ENCODE measurements at places on chromosomes 6 and 20.

GRCh38 chr6:170253910-170254269 lies 37.0 kb downstream of the DLL1 start:
- no peak for DNase-seq

DNA sequence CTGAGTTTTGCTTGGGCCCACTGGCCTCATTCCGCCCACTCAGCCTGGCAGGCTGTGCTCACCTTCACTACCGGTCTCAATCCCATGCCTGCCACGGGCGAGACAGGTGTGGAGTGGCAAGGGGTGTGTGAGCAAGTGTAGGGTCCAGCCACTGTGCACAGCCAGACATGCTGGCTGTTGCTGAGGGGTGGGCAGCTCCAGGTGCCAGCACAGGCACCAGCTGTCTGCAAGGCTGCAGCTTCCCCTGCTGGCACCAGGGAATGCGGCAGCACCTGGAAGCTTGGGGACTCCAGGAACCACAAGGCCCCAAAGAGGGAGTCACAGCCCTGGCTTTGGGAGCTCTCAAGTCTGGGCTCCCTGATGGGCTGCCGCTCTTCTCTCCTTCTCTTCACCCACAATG lies 372.7 kb downstream of the CBLN4 start:
- no peak for DNase-seq

DNA sequence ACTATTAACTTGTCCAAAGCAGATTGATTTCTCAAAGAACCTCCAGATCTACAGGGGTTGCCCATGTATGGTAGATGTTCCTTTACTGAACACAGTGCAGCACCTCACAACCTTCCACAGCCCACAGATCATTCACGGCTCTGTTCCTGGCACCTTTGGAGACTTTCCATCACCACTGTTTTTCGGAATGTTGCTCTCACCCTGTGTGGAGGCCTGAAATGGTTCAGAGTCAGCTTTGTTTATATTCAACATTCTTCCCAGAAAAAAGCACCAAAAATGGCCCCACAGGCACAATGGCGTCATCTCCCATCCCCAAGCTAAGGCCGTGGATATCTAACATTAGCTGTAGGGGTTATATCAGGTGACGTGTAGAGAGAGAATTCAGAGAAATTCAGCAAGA lies 74.7 kb downstream of the DHX35 start:
- DNase-seq = no peak

DNA sequence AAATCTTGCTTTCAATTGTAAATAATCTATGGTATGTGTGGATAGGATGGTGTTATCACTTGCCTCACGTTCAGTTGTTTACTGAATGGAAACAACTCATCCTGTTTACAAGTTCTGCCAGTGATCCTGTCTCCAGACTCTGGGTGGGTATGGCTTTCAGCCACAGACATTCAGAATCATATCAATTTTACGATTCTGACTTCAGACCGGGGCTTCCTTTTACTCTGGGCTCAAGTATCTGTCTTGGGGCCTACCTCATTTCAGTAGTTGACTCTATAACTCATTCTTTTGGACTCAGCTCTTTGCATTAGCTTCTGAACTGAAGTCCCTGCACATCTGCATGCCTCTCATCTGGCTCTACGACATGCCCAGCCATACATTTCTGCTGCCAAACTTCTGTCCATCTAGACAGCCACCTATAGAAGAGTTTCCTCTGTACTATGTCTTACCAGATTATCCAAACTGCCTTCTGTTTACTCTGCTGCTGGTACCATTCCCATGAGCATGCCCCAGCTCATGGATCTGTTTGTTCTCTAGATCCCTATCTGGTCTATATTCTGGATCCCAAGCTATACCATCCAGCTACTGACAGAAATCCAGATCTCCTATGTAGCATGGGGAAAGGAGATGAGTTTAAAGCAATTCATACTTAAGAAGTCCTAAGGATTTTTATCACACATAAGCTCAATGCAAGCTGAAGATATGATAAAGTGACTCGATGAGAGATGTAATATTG lies 34.3 kb downstream of the FYN start:
- no peak for DNase-seq

DNA sequence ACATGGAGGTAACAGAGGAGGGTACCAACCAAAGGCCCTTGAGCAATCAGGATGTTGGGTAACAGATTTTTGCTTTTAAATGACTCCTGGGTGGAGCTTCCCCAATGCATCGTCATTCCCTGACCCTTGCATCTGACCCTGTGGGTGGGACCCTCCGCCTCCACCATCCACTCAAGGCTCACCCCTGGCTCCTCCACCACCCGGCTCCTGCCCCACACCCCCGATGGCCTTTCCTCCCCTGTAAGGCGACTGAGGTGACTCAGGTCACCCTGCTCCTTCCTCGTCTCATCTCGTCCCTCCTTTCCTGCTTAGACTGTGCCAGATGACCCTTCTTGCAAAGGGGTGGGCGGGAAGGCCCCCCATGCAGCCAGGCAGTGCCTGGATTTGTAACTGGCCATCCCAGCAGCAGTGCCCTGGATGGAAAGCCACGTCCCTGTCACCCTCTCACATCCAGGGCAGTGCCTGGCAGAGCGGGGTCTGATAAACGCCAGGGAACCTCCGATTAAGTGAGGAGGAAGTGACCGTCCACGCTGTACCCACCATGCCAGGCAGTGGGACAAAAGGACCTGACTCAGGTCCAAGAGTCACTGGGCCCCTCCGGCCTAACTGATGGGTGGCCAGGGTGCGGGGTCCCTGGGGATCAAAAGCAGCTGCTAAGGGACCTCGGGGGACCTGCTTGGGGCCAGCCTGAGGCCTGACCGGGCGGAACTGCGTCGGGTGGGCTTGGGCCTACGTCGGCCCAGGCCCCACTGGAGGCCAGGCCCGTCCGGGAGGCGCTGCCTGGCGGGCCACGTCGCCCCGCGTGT lies 624 bp upstream of the NPEPL1 start:
- peak; percentile 63 for DNase-seq

- DNase-seq = no peak
Observed at GRCh38 chr6:21476112-21476511, 117.4 kb upstream of the SOX4 start.

DNA sequence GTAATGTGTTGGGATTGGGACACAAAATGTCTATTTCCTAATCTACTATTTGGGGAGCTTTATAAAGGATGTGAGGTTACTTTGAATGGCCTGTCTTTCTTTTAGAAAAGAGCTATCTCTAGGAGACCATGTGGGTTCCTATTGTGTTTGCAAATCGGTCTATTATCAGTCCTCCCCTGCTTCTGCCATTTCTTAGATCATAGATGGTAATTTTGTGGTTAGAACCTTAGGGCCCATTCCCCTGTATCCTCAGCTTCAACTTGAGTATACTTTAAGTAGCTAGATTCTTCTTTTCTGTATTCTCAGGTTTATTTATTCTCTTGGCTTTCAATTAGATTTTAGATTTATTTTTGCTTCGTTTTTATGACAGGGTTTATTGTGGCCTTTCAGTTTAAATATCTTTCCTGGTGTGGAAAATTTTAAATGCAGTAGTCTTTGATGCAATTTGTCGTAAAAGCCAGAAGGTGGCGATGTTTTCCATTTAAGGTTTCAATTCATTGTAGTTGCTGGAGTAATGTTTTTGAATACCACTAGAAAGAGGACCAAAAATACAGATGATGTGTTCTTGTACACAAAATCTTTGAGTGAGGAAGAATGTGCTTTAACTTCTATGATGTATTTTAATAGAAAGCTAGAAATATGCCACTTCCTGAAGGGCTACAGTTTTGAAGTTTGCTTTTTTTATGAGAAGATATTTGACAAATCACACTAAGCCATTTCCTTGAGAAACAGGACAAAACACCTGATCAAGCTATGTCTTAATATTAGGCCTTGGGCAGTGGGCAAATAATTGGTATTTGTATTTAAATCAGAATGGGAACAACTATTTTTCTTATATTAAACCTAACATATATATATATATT lies 20.3 kb downstream of the TBPL1 start:
- peak; percentile 73 for DNase-seq

DNA sequence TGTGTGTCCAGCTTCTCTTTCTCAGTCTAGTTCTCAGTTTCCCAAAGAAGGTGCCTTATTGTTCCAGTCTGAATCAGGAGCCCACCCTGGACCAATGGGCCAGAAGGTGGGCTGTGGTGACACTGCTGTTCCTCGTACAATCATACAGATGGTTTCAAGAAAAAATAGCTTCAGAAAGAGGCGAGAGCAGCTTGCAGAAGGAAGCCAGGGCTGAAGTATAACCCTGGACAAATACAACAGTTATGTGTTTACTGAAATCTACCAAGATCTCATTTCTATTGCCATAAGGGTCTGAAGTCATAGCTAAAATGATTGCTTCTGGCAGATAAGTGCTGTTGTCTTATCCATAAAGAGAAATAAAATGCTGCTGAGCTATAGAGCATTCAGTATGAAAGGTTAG lies 75.4 kb downstream of the PFDN4 start:
- no peak for DNase-seq

GRCh38 chr6:170296423-170296745 lies 5.5 kb upstream of the DLL1 start:
- DNase-seq = no peak

DNA sequence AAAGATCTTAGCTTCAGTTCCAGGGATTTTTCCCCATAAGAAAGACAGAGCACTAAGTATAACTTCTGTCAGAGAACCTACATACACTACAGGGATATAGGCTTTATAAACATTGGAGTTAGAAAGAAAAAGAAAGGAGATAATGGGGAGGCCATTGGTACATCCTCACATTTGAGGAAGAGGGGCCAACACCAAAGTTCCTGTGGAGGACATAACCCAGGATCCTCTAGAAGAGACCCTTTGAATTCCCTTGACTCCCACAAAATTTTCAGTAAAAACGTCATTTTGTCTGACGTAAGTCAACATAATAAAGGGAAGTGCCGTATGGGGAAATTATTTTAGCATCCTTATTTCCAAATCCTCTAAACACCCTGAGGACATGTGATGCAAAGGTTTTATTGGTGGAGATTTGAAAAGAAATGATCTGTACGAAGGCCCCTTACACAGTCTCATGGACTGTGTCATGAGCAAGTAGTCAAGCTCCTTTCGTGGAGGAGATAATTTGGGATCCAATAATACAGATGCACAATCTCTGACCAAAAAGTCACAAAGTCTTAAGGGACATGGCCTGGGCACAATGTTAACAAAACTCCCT lies 33.2 kb downstream of the HLA-DRA start:
- no peak for DNase-seq

DNA sequence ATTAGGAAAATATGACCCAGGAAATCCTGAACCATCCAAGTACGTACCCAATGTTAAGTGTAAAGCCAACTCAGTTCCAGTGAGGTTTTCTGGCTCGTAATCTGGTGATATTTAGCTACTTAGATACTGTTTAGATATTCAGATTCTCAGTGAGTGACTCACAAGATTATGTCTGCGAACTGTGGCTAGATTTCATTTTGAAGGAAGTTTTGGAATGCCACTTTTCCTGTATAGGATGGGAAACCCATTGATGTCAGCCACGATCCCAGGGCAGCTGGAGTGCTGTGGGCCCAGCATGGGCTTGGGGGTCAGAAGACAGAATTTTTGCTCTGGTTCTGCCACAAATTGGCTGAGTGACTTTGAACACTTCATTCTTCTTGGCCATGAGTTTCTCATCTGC lies 76.3 kb downstream of the TMEM170B start:
- peak; percentile 81 for DNase-seq

DNA sequence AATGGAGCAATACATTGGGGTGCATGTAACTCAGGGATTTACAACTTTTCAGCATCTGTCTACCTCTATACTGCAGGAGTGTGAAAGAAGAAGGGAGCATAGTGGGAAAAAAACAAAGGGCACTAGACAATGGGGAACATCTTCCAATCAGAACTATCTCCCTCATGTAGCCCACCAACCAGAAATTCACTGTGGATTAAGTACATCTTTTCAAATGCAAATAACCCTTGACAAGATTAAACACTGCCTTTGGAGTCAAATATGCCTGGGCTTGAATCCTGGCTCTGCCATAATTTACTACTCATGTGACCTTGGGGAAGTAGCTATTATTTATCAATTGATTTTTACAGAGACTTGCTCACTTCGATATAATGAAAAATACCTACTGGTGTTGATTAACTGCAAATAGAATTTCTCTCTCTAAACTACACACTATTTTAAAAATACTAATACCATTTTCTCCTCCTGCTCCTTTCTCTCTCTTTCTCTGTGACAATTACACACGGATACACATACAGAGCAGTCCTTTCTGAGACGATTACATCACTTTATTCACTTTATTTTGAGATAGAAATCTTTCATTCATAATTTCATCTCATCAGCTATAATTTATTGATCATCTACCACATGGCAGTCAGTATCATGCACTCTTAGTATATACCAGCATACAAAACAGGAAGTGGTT lies 783.7 kb downstream of the FRK start:
- DNase-seq = no peak

DNA sequence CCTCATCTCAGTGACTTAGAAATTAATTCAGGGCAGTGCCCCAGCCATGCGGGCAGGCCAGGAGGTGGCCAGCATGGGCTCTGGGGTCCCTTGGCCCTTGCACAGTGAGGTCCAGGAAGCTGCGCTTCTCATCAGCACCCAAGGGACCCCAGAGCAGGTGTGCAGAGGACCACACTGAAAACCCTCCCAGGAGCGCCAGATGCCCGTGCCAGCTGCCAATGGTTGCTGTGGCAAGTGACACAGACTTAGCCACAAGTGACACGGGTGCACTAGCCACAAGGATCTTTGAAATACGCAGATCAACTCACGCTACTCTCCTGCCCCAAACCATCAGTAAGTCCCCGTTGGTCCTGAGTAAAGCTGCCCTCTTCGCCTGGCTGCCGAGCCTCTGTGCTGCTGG lies 88.1 kb downstream of the ERMARD start:
- DNase-seq = no peak

DNA sequence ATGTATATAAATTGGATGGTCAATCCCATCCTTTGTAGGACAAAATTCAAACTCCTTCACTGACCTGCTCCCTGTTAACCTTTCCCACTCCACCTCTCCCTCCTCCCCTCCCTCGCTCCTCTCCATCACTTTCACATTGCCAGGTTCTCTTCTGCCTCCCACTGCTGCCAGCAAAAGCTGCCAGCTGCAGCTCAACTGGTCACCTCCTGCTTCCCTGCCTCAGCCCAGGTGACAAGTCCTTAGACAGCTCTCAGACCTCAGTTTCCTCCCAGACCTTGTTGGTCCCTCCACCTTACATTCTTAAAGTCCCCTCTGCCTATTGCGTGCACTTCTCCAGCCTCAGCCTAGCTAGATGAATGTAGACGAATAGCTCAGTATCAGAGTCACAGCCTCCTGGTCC lies 23.3 kb upstream of the RTF2 start:
- no peak for DNase-seq

DNA sequence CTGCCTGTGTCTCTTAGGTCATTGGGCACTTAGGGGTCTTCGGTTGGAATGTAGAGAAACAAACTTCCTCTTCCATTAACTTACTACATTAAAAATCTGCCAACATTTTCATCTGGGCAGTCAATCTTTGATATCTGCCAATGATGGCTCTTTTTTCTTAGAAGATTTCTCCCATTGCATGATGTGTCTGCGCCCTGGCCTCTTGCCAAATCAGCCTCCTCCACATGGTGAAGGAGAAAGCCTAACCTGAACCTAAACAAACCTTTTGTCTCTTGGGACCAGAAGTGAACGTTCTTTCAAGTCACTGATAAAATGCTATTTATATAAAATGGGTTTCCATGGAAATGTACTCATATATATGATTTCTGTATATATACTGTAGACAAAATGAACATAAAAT lies 998.9 kb upstream of the GJE1 start:
- DNase-seq = no peak

Data from cardiac fibroblast (primary cell).